Naive thymus-derived CD4-positive, alpha-beta T cell (primary cell): ENCODE measurements at places on chromosomes 6 and 20.

DNA sequence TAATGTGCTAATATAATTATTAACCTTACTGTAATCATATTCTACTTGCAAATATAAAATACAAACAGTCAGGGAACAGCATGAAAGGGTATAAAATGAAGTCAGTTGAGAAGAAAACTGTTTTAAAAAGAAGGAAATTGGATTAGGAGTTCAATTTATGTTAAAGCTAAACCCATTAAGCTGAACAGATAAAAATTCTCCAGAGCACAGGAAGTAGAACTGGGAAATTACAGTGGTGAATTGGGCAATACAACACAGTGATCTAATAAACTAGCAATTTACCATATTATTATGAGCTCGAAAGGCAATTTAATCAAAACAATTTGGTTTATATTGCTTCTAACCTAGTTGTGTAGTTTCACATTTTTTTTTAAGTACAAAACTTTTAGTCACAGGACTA is 407.4 kb upstream of the RGS17 start:
- DNase-seq, result no peak

DNA sequence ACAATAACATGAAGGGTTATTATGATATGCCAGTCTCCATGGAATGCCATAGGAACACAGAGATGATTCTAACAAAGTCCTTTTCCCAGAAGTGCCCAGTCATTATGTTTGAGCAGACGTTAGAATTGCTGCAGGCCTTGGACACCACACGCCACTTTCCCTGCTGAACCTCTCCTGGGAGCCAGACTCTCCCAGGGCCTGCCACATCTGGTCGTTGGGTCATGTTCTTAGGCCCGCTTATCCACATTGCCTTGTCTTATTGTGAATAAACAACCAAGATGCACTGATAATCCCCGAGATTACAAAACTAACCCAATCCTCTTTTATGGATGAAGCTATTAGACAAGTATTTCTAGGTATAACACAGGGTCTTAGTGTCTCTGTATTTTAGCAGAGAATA is 276.5 kb upstream of the CITED2 start:
- no peak for DNase-seq

- no peak for DNase-seq
Observed at GRCh38 chr6:43798688-43799444, 28.9 kb downstream of the VEGFA start.

GRCh38 chr20:59386809-59387208 is 86.4 kb downstream of the EDN3 start:
- DNase-seq, result no peak

DNA sequence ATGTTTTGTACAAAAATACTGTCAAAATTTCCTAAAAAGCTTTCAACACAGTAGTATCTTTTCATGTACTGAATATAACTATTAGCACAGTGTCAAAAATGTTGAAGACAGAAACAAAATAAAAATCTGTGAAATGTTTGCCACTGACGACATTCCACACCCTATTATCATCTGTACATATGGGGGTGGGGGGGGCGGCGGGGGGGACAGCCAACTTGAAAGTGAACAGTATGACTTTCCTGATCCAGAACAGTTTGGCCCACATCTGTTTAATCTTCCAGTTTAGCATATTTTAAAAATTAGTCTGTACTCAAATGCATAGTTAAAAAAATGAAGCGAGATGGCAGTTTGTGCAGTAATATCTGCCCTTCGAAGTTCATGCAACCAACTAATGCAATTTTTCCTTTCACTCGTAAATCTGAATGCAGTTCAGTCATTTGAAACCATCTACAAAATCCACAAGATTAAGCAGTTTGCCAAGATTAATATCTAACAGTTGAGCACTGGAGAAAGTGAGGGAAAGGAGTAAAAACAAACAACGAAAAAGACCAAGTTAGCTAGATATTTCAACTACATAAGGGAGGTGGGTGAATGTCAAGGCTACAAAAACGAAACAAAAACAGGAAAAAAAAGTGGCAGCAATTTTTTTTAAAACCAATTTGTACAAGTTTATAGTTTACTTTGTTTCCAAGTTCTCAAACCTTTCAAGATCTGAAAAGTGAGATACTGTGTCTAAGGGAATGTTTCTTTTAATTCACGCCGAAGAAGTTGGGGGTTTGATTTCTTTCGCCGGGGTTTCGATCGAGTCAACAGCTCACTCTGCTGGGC is 1.9 kb downstream of the CITED2 start:
- no peak for DNase-seq

GRCh38 chr20:13953227-13953626 is 37.2 kb downstream of the SEL1L2 start:
- DNase-seq, result no peak

DNA sequence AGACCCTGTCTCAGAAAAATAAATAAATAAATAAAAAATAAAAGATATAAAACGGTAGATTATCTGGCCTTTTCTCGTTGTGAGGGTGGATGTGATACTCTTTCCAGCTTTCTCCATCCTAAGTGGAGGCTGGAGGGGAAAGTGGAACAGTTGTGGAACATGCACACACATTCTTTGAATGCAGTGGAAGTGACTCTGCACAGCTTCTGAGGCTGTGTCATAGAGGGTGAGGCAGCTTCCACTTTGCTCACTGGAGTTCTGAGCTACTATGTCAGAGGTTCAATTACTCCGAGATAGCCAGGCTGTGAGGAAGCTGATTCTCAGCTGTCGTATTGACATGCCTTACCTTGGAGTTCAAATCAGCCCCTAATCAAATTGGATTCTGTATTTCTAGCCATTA is 82.2 kb downstream of the CHMP4B start:
- DNase-seq, result no peak
